ENCODE measurements at places on chromosomes 7 and 10.

GRCh38 chr7:47580175-47580706 is 1.7 kb downstream of the TNS3 start:
- DNase-seq = no peak

GRCh38 chr7:54080971-54081370 is 461.2 kb upstream of the VSTM2A start:
- DNase-seq = no peak

DNA sequence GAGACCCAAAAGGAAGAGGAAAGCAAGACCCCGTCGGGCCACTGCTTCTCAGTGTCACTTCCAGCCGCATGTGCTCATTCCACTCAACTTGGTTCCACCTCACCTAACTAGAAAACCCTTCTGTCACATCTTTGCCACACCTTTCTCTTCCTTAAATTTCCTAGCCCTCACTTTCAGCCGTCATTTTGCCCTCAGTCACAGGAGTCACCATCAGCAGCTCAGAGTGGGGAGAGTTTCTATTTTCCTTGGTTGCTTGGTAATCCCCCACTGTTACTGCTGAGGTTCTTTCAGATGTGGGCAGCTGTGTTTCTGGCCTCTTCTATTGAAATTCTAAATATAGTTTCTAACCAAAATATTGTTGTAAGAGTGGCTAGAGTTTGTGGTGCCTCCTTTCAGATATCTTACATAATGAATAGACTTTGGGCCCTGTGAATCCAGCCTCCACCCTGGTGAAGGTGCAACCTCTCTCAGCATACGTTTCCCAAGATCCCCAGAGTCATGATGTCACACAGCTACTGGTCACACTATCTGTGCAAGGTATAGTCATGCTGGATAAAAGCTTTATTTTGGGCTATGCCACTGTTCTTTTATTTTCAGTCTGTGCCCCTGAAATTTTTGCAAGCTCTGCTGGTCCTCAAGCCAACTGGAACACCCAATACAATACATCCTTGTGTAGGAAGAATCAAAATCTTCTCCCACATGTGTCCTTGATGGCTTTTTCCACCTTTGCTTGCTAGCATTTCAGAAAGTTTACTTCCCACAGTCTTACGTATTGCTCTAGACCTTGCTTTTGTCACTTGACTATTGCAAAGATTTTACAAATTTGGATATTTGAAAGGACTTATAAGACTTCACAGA is 9.2 kb downstream of the AGBL3 start:
- no peak for DNase-seq

- DNase-seq = no peak
Observed at GRCh38 chr7:139846297-139846696, 17.2 kb downstream of the TBXAS1 start.

DNA sequence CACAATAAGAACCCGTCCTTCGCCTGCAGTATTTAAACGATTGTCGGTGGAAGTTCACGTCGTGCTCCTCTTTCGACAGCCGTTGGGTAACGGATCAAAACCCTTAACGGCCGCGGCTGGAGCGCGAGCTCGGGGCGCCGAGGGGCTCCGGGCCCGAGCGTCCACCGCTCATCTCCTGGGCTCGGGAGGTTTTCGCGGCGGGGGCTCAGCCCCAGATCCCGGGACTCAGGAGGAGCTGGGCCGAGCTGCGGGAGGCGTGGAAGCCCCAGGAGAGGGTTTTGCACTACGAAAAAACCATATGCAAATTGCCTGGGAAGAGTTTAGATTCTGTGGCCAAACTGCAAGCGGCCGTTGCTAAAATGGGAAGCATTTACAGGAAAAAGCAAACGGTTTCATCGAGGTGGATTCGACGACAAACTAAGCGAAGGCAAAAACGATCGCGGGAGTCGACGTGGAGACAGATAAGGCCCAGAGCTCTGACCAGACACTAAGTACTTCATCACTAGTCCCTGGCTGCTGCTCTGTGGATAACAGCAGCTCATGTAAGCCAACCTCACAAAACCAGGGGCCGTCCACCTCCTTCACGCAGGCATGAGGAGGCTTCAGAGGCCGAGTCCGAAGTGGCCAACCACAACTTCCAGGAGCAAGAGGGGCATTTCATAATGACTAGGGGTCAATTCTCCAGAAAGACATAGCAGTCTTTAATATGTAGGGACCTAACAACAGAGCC is 129.7 kb downstream of the MARCHF5 start:
- DNase-seq = no peak

DNA sequence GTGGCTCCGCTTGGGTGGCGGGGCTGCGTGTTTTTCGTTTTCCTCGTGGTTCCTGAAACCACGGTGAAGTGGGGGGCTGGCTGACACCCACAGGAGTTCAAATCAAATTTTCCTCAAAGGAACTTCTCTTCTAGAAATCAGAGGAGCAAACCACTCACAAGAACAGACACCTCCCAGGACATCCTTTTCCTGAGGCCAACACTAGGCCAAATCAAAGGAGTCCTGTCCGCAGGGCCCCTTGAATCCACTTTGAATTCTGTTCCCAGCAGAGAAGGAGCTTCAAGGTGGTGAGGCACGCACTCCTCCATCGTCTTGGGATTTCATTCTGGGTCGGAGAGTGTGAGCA is 29.9 kb upstream of the ZNF273 start:
- DNase-seq = no peak

GRCh38 chr7:15554081-15554480 is 7.7 kb downstream of the AGMO start:
- DNase-seq = no peak

DNA sequence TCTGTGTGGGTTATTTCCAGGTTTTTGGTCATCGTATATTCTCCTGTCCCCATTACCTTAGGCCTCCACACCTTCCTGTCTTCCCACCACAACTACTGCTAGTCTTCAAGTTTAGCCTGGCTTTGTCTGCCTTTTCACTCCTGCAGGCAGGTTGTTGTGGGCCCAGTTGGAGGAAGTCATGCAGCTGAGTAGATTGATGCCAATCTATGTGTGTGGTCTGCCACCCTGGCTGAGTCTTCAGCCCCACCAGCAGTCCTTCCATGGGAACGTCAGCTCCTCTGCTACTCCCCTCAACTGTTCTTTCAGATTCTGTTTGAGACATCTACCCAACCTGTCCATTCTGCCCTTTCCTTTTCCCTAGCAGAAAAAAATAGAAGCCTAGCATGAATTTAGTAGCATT is 6.3 kb downstream of the RINT1 start:
- no peak for DNase-seq

GRCh38 chr7:37052705-37053104 is 328.4 kb upstream of the AOAH start:
- no peak for DNase-seq

DNA sequence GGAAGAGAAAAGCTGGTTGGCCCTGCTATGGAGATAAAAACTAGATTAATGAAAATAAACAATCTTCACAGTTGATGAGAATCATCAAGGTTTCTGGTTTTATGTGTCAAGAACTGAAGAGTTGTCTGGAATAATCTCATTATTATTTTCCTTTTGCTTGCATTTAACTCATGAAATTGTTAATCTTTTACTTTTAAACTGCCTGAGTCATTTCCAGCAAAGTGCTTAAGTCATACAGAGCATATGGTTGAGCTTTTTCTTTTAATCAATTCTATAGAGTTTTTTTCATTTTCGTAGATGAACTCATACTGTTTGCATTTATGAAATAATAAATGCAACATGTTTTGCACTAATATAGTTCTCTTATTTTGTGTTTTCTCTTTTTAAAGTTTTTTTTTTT is 747.9 kb downstream of the NXPH1 start:
- no peak for DNase-seq

- no peak for DNase-seq
Observed at GRCh38 chr10:101444058-101444898, 90.3 kb downstream of the BTRC start.

Measured in stimulated activated CD8-positive, alpha-beta memory T cell treated with anti-CD3 and anti-CD28 coated beads, Interleukin-2, amount 100 ng/mL, for 1 hour (primary cell).